ENCODE measurements at places on chromosomes 3 and 15.

DNA sequence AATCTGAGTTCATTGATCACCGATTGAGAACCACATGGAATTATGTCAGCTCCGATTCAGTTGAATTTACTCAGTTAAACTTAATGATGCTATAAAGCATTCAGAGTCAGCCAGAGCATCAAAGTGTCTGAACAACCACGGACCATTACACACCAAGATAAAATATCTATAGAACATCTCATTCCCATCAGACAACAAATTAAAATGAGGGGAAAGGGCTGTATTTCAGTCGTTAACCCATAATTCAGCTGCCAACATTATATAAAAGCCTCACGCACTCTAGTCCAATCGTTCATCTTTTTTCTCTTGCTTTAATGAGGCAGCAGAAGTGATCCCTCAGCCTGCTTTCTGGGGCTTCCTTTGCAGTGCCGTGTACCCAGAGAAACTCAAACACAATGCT, 11.9 kb downstream of the CPNE4 start:
- DNase-seq: no peak

DNA sequence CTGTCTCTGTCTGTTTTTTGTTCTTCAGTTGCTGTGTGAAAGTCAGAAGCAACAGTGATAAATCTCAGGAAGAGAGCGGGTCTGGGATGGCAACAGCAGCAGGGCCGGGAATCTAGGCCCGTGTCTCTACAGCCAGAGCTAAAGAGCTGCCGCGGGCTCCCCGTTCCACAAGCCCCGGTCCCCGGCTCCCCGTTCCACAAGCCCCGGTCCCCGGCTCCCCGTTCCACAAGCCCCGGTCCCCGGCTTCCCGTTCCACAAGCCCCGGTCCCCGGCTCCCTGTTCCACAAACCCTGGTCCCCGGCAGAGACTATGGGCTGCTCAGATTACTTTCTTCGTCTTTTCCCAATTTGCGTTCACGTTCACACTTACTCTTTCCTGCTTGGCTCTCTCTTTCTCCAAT, 19.5 kb downstream of the RCCD1 start:
- DNase-seq: no peak

GRCh38 chr3:24174614-24175013, 229.5 kb downstream of the NR1D2 start:
- DNase-seq: no peak

DNA sequence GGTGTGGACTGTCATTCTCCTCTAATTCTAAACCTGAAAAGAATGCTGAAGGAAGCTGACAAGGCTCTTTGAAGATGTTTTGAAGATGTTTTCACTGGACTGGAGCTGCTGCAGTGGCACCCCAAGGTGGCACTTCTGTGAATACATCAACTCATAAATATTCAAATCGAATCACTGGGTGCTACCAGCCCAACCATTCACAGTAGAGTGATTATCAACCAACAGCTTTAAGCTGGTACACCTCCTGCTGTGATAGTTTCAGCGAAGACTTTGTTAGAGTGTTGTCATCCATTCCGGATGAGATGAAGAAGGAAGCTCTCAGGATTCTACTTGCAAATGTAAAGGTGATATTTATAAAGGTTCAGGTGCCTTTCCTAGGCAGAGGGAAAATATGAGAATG, 106.6 kb downstream of the LSAMP start:
- no peak for DNase-seq

DNA sequence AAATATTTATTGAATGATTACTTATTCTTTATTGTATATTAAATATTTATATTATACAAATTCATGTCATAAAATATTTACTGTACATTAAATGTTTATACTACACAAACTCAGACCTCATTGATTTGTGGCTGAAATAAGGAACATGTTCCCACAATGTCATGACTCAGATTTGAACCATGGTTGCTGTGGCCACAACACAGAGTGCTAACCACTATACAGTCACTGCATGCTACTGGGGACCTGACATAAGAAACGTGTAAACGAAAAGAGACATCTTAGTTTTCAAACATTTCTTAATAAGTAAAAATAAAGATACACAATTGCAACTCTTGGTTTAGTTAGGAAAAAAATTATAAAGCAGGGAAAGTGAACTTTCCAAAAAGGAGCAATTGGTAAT, 99.1 kb upstream of the AGTR1 start:
- no peak for DNase-seq

DNA sequence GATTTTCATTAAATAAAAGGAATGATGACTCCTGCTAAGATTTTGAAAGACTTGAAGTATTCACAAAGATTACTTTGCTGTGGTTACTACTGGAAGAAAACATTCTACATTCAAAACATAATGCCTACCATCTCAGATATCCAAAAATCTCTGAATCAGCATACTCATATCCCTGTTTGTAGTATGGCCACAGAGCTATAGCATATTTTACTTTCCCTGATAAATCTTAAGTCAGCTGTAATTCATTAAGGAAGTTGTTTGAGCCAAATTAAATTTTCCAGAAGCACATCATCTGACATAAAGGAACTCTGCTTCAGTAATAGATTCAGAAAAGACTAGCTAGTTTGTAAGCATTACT, 942.0 kb downstream of the ROBO1 start:
- no peak for DNase-seq
